Pancreas (tissue), 10 donors: ENCODE measurements at places on chromosomes 16 and 17.
A peak's percentile ranks its signal among the peaks of the same experiment; 100 is the strongest.

- no peak for DNase-seq
These were observed 8.6 kb downstream of the RPGRIP1L start for GRCh38 chr16:53695070-53695469.

- no peak for DNase-seq
These were observed 26.2 kb downstream of the ADAMTS18 start for GRCh38 chr16:77408607-77409006.

DNA sequence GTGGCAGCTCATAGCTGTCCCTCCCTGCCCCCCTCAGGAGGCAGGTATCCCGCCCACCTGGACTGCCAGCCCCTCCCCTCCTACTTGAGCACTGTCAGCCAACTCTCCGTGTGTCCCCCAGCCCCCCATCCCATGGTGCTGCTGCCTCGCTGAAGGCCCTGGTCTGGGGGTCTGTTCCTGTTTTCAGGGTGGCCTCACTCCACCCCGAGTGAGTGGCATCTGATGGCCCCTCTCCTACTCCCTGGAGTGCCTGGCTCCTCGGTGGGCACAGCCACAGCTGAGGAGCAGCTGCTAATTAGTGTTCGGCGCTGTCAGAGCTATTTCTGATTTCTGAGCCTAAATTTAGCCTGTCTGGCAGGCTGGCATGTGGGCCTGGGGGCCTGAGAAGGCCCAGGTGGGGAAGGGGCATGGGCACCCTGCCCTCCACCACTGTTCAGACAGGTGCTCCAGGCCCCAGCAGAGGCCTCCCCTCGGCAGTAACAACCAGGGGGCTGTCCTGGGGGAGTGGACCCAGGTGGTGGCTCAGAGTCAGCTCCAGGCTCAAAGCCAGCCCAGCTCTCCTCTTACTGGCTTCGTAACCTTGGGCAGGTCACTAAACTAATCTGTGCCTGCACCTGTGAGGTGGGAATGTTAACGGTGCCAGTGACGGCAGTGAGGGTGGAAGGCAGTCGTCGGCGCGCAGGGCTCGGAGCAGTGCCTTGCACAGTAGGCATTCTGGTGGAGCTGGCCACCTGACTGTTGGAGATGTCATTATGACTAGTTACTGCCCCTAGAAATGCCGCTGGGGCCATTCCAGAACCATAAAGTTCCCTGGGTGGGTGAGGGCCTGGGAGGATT lies 6.5 kb downstream of the FMNL1 start:
- peak; percentile 60 for DNase-seq

- no peak for DNase-seq
These were observed 45.6 kb downstream of the CHD9NB start for GRCh38 chr16:53007095-53007494.

DNA sequence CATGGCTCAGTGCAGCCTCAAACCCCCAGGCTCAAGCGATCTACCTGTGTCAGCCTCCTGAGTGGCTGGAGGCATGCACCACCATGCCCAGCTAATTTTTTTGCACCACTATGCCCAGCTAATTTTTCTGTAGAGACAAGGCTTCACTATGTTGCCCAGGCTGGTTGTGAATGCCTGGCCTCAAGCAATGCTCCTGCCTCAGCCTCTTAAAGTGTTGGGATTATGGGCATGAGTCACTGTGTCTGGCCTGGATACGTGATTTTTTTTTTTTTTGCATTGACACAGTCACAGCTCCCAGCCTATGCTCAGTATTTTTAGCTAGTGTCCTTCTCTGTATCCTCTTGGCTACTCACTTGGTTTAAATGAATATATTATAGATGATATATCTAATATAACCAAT lies 377.0 kb upstream of the TNRC6C start:
- no peak for DNase-seq

GRCh38 chr17:67194134-67194533 lies 50.9 kb downstream of the HELZ start:
- DNase-seq: no peak

DNA sequence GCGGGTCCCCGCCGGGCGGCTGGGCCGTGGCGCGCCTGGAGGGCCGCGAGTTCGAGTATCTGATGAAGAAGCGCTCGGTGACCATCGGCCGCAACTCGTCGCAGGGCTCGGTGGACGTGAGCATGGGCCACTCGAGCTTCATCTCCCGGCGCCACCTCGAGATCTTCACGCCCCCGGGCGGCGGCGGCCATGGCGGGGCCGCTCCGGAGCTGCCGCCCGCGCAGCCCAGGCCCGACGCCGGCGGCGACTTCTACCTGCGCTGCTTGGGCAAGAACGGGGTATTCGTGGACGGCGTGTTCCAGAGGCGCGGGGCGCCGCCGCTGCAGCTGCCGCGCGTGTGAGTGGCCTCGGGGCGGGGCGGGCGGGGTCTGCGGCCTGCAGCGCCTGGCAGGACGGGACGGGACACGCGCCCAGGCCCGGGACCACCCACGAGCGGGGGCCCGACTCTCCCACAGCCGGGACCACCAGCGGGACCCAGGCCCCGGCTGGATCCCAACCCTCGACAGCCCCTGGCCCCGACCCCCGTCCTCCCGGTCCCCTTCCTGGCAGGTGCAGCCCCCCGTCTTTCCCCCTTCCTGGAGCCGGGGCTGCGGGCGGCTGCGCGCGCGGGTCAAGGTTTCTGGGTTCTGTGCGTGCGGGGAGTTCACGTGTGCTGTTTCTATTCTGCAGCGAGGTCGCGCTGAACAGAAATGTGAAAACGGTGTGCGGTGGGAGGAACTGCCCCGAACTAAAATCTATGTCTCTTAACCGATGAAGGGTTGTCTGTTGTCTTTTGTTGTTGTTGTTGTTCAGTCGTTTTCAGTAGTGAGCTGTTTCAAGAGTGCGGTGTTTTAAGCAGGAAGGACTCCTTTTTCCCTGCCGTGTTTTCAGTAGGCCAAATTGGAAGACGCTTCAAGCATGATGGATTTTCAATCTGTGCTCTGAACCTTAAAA lies 705 bp downstream of the FOXK2 start:
- DNase-seq: peak; percentile 79
